ENCODE measurements at places on chromosomes 2 and 18.

DNA sequence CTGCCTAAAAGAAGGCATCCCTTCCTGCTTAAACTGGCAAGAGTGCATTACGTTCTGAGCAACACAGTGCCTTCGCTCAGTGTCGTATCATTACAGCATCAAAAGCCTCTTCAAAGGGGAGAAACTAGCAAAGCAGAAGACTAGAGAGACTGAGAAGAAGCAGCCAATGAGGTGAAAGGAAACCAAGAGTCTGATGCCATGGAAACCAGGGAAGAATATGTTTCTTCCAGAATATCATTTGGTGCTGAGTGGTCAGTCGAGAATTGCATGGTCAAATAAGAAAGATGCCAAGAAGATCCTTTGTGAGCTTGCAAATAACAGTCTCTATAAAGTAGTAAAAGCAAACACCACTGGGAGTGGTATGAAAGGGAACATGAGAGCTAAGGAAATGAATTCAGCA is 312.1 kb upstream of the CHST9 start:
- DNase-seq = no peak

DNA sequence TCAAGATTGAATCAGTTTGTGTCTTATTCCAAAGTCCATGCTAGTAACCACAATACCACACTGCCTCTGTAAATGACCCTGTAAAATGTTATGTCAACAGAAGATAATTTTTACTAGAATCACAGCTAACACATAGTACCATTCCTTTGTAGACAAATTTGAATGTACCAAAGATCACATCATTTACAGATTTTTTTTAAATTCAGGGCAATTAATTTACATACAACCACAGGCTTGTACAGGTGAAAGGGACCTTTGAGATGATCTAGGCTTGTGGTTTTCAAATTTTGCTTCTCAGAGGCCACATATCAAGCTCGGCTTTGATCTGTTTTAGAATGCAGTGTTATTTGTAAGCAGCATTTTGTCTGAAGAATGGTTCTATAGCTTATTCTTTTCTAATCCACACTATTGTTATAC is 63.8 kb upstream of the PPM1B start:
- DNase-seq = no peak

- DNase-seq = peak; percentile 82
These were observed 85.3 kb downstream of the CDC42EP3 start for GRCh38 chr2:37585982-37586621.

DNA sequence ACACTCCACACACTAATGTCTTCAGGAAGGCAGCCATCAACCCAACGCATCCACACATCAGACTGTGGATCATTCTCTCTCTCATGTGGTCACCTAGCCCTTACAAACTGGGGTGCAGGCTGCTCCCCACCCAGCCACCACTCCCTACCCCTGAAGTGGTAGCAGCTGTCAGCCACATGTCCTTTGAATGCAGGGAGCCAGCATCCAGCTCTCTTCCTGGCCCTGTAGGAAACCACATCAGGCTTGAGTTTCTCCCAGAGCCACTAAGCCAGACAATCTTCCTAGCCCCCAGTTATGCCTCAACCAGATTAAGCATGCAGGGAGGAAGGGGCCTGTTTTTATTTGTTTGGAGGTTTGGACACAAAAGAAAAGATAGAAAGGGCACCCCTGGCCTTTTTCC is 52.8 kb upstream of the SPP2 start:
- DNase-seq = no peak

GRCh38 chr2:120320318-120320851 is 25.6 kb upstream of the INHBB start:
- DNase-seq = no peak

DNA sequence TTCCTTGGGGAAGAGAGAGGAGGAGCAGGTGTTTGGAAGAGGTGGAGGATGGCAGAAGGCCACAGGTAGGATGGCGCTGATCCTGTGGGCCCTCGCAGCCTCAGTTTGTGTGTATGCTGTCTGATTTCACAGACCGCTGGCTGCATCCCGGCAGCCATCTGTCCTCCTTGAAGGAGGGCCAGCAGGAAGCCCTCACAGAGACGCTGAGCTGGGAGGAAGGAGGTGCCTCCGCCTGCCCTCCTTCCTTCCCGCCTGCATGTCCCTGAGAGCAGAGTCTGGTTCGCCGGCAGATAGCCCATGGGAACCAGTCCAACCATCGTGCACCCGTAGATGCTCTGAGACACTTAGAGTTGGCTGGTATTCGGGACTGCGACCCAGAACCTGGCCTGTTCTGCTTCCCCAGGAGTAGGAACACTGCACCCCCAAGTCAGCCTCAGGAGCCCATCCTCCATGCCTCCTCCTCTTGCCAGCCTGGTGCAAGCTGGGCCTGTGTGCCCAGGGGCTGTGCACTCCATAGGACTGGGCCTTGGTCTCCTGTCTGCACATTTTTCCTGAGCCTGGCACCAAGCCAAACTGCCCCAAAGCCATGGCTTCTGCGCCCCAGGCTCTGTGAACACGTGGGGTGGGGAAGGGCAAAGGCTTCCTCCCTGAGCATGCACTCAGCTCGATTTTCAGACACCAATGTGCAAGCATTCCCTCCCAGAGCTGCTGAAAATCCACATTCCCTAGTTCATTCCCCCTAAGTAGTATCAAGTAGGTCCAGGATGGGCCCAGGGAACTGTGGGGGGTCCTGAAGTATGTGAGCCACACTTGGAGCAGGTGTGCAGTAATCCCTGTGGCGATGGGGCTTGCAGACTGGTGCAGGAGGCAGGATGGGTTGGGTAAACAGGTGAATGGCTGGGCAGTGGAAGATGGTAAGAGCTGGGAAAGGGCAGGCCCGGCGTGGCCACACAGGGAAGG is 115.6 kb downstream of the SEPTIN10 start:
- no peak for DNase-seq

DNA sequence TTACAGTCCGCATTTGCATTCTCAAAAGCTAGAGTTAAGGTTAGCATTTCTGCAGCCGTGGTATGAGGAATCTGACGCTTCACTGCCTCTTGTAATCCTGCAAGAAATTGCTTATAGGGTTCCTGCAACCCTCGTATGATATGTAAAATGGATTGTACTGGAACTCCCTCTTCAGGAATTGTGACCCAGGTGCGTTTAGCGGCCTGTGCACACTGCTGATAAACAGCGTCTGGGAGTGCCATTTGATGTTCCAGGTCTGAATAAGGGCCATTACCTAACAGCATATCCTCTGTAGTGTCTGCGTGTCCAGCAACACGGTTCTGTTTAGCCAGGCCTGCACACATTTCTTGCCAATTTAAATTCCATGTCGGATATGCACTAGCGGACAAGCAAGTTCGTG is 42.5 kb downstream of the CXCR4 start:
- no peak for DNase-seq

DNA sequence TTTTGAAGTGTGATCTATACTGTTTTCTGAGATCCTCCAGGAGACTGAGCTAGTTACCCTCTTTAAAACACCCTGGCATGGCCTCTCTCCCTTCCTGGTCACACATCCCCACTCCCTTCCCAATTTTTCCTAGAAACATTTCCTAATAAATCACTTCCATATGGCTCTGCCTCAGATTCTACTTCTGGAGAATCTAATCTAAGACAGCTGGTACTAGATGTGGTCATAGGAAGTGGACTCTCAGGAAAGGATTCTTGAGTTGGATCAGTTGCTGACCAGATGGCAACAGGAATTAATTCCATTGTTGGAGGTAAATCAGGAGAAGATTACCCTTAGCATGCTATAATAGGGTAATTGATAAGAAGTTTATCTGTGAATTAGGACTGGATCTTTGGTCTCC is 310.5 kb downstream of the SATB2 start:
- DNase-seq = no peak

DNA sequence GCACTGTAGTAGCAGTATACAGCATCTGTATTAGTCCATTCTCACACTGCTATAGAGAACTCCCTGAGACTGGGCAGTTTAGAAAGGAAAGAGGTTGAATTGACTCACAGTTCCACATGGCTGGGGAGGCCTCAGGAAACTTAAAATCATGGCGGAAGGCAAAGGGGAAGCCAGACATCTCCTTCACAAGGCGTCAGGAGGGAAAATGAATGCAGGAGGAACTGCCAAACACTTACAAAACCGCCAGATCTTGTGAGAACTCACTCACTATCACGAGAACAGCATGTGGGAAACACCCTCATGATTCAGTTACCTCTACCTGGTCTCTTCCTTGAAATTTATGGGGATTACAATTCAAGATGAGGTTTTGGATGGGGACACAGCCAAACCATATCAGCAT is 25.4 kb downstream of the MAP4K4 start:
- no peak for DNase-seq

- no peak for DNase-seq
These were observed 60.1 kb upstream of the LAPTM4A start for GRCh38 chr2:20111311-20112131.

DNA sequence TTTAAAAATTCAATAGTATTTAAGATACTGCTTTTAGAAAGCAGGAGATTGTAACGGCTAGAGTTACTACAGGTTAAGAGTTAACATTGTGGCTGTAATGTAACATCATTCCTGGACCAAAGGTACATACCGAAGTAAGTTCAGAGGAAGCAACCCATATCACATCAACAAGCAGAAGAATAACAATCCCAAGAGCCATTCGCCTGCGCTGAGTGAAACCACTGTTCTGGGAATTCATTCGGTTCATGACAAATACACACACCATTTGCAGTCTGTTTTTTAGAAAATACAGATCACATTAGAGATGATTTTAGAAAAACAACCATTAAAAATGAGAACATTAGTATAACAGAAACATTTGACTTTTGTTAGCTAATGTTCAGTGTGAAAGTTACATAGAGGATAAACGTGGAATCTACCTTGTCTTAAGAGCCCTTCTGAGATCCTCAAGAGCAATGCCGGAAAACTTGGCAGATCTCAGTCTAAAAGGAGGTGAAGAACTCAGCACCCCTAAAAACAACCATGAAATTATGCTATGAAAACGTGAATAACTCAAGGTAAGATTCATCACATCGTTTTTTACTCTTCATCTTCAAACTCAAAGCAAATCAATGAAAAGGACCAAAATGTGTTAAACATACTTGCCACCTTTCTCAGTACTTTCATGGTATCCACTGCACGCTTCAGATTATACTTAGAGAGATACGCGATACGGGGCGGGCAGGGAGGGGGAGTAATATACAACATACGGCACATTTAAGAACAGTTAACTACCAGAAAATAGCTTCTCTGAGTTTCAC is 1.2 kb downstream of the SLC35F5 start:
- peak; percentile 43 for DNase-seq

- no peak for DNase-seq
These were observed 22.9 kb downstream of the ARL5A start for GRCh38 chr2:151805343-151805742.

- DNase-seq = no peak
These were observed 2.4 kb downstream of the TTN start for GRCh38 chr2:178804791-178805190.

- no peak for DNase-seq
These were observed 328.4 kb downstream of the CDH7 start for GRCh38 chr18:66078925-66079800.

DNA sequence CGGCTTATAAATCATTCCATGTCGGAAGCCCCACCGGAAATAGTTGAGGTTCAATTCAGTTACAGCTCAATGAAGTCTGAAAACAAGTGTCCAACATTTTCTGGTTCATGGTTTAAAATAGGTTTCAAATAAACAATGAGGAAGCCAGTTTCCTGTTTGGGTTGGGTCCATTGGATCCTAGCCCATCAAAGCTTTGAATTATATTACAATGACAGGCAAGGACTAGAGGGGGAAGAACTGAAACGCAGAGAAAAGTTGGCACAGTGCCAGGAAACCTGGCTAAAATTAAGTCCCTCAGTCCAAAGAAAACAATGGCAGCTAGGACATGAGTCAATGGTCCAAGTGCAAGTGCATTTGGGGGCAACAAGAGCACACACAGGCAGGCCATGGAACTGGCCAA is 32.0 kb downstream of the SLC14A1 start:
- no peak for DNase-seq

GRCh38 chr18:44758861-44759631 is 78.4 kb downstream of the SETBP1 start:
- DNase-seq = peak; percentile 75

GRCh38 chr2:172554352-172555271 is 1.3 kb upstream of the PDK1 start:
- no peak for DNase-seq

GRCh38 chr2:197269815-197270214 is 40.8 kb downstream of the ANKRD44 start:
- DNase-seq = no peak

- no peak for DNase-seq
These were observed 110.3 kb upstream of the SH3BP4 start for GRCh38 chr2:234841321-234842015.

- no peak for DNase-seq
These were observed 3.9 kb downstream of the MARCO start for GRCh38 chr2:118945881-118946280.

- DNase-seq = no peak
These were observed 31.6 kb downstream of the AOX1 start for GRCh38 chr2:200617156-200618053.

- no peak for DNase-seq
These were observed 338.1 kb downstream of the SLC4A3 start for GRCh38 chr2:219965287-219966194.

GRCh38 chr2:275466-275865 is 10.7 kb downstream of the ACP1 start:
- DNase-seq = no peak

DNA sequence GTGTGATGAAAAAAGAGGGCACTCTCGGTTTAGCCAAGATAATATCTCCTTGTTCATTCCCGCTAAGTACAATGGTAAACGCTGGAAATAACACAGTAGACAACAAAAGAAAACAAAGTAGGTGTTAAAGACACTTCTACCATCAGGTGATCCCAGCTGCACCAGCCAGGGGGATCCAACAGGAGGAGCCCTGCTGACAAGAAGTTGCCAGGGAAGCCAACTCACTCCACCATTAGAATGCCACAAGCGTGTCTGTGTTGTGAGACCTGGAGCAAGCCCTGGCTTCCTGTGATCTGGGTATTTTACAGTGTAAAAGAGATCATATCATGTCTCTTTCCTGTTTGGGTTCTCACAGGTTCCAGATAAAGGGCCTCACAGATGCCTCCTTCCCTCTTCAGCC is 117.0 kb downstream of the GRB14 start:
- no peak for DNase-seq

DNA sequence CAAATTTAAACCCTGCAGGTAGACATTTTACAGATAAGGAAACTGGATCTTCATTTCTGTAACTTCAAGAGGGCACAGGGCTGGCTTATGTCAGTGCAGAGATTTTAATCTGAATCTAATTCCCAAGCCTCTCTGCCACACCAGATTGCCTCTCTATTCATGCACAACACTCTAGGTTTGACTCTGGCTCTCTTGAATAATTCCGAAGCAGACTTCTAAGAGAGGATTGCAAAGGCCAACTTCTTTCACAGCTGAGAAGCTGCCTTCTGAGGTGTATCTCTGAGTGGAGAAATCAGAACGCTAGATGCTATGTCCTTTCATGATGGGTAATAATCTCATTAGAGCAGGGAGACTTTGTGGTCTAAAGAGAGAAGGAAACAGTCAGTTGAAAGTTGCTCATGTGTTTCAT is 20.1 kb upstream of the MGAT5 start:
- DNase-seq = no peak

All from activated CD8-positive, alpha-beta memory T cell treated with anti-CD3 and anti-CD28 coated beads, Interleukin-2, amount 10 ng/mL, durations not matched to agents 7 days and 5 days (primary cell).